Kasumi-1 (cell line): ENCODE measurements at places on chromosomes 5 and 9.

- no peak for DNase-seq
Observed at GRCh38 chr5:160905285-160905684, 53.3 kb upstream of the ATP10B start.

DNA sequence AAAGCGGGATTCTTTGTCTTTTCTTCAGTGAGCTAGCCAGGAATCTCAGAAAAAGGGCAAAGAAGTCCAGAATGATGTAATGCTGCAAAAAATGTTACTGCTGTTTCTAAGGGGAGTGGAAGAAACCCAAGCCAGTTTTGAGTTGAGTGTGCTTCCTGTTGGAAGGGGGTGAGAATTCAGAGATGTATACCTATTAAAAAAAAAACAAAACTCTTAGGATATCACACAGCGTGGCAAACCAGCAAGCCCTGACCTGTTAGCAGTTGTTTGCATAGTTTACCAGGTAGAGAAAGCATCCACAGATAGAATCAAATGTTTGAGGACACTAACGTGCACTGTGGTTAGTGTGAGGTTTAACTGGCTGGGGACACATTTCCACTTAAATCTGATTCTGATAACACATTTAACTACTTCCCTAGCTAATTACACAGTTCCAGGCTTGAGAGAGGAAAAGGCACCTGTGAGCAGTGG lies 11.4 kb downstream of the BASP1 start:
- DNase-seq: no peak

- DNase-seq: no peak
Observed at GRCh38 chr5:150513375-150514309, 5.7 kb downstream of the NDST1 start.

DNA sequence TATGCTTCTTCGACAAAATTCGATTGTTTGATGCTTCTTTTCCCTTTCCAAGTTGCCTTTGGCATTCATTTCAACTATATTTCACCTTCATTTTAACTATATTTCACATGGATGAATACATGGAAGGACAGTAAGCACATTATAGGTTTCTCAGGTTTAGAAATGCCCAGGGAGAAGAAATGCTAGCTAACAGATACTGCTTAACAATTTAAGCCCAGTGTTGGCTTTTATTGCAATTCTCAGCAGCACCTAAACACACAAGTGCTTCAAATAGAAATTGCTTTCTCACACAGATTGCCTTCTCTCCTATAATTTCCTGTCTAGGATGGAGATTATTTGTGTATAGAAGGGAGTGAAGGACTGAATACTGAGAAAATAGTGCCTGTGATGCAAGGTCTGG lies 30.2 kb upstream of the SMC5 start:
- no peak for DNase-seq

GRCh38 chr5:57202811-57203210 lies 29.0 kb downstream of the GPBP1 start:
- DNase-seq: no peak
